GM04504 (cell line): ENCODE measurements at places on chromosomes 6 and 20.

- no peak for DNase-seq
Measured at GRCh38 chr20:51526106-51526470, 16.4 kb downstream of the NFATC2 start.

DNA sequence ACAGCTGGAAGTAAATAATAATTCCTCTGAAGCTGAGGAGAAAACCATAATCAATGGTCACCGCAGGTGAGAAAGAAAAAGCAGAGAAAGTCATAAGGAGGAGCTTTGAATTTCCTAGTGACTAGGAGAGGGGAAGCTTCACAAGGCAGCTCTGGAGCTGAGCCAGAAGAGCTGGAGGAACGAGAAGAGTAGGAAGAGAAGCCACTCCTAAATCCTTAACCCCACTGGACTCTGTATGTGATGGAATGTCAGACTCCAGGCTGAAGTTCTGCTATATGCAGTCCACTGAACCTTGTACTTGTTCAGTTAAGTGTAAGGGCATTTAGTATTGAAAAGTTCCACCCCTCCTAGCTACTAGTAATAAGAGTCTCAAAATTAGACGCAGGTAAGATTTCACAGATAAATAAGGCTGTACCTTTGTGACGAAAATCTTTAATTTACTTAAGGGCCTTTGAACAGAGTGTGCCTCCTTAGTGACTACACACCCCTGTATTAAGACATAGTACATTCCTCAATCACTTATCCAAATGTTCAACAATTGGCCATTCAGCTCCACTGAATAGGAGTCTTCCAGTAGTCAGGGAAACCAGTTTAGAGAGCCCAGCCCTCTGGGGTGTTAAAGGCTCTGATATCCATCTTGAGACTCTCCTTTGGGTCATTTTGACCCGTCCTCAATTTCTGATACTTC, 71.4 kb upstream of the UFL1 start:
- DNase-seq, result no peak

DNA sequence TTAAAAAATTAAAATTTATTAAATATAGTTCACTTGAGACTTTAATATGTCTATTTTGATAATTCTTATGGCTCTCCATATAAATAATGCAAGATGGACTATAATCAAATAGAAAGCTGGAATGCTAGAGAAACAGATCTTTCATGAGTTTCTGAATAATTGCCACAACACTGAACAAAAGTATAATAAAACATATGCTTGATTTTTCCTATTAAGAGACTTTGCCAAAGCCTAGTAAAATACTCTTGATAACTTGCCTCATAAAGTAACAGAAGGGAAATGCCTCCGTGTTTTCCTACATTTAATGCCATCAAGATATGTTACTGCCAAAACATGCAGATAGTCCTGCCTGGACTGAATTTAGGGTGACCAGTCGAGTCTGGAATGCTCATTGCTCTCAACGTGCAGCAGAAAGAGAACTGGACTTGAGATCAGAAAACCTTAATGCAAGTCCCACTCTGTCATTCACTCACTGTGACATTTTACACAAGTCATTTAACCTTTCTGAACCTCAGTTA, 153.2 kb downstream of the AIG1 start:
- no peak for DNase-seq

- DNase-seq, result no peak
Measured at GRCh38 chr6:52511163-52511562, 65.7 kb downstream of the TRAM2 start.

DNA sequence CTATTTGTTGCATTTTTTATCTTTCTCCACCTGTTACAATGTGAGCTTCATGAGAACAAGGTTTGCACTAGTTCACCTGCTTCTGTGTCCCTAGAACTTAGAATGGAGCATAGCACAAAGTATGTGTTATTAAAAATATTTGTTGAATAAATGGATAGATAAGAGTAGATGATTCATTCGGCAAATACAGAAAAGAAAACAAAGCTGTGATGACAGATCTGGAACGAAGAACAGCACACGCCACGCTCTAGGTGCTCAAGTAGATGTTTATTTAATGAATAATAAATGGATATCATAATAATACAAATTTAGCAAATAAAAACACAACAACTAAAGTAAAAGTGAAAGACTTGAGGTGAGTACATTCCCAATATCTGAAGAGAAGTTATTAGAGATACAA, 273.1 kb downstream of the HAO1 start:
- no peak for DNase-seq

DNA sequence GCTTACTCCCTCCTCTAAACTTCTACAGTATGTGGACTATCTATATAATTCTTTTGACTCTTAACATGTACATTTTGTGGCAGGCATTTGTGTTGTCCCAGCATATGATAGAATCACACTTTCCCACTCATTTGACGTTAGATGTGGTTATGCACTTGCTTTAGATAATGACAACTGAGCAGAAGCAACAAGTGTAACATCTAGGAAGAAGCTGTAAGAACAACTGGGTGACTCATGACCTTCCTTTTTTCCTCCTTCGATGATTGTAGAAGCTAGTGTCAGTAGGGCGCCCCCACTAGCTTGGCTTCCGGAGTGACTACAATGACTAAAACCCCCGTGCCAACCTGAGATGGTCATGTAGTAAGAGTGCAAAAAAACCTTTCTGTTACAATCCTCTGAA, 74.6 kb upstream of the CEP85L start:
- DNase-seq, result no peak

GRCh38 chr6:167420858-167421766, 96.2 kb downstream of the TTLL2 start:
- DNase-seq, result no peak

DNA sequence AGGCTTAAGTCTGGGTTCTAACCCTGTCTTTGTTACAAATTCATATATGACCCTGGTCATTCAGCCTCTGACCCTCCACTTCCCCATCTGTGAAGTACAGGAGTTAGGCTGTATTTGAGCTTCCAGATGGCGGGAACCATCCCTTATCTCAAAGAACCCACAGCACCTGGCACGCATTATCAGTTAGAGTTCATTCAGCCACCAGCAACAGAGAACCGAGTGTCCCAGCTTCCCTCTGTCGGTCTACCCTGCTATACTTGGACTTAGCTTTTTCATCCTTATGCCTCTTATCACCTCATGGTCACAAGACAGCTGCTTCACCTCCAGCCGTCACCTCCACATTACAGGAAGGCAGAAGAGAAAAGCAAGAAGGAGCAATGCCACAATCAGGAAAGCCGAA, 147.8 kb downstream of the EYA2 start:
- no peak for DNase-seq

- DNase-seq, result no peak
Measured at GRCh38 chr6:90952176-90952575, 365.3 kb upstream of the MAP3K7 start.

DNA sequence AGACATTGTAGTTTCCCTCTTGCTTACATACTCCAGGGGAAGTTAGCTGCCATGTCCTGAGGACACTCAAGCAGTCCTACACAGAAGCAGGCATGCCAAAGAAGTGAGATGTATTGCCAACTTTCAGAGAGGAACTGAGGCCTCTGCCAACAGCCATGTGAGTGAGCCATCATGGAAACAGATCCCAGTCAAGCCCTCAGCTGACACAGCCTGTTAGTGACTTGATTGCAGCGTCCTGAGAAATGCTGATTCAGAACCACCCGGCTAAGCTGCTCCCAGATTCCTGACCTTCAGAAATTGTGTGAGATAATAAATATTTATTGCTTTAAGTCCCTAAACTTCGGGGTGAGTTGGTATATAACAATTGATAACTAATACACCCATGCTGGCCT, 38.1 kb downstream of the GSTA2 start:
- DNase-seq, result no peak

DNA sequence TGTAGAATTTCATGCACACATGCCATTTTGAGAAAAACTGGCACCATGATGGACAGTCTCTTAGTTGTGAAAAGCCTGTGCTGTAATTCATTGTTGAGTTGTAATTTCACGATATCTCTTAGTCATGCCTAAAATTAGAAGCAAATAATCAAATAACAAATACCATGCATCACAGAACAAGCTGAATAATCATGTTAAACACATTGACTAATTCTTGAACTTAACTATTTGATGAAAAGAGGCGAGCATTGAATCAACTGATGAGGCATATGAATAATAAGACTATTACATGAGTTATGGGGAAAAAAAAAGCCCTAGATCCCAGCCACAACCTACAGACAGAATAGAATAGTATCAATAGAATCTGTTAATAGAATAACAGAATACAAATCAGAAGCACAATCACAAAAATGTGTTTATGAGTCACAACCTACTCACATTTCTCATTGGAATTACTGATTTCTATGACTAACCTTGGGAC, 14.2 kb upstream of the RNF217 start:
- no peak for DNase-seq

DNA sequence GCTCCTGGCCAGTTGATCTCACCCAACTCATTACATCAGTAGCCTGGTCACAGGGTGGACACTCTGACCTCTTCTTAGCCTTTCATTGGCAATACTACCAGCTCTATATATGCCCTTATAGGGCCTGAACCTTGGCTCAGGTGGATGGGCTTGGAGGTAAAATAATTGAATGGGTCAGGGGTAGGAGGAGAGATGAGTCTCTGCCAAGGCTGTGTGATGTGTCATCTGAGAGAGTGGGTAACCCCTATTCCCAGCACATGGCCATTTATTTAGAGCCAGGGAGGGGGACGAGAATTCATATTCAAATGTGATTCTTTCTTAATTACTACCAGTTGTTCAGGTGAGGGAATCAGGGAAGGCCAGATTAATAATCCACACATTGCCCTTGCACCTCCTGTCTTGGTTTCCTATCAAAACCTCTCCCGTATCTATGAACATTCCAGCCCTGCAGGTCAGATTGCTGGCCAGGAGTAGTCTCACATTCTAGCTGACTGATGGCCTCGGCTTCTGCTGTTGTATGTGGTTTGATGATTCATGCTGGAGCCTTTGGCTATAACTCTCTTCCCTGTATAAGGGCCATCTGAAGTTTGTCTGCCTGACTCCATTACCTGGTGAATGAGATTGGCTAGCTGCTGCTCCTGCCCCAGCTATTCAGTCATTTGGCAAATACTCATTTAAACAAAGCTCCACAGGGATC, 13.4 kb downstream of the C20orf173 start:
- peak; percentile 51 for DNase-seq

DNA sequence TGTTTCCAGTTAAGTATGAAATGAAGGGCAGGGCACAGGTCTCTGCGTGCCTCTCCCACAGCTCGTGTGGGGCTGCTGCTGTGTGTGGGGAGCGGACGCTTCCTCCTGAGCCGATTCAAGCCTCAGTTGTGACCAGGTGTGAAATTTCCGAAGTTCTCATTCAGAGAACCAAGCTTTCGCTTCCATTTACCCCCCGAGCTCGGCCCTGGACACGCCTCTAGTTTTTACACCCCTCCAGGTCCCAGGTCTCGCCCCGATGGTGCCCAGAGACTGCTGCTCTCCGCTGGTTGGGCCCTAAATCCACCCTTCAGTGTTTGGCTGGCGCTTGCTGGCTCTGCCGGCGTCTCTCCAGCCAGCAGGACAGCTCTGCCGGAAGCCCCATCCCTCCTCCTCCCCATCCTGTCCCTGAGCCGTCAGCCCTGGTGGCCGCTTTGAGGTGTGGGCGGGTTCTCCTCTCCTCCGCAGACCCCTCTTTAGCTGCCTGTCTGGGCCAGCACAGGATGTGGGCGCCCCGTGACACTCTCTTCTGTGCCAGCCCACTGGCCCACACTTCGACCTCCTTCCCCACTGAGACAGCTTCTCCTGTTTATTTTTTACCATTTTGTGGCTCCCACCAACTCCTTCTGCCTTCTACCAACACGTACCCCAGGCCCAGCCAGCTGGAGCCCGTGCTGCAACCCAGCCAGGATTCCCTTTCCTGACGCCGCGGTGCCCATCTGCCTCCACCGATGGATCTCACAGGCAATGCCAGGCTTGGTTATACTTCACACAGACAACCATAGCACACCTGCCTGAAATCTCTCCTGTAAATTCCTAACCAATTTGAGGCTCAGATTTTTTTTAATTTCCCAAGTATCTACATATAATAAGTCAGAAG, 142.8 kb downstream of the DLL1 start:
- DNase-seq, result no peak

- no peak for DNase-seq
Measured at GRCh38 chr6:33826537-33826936, 22.7 kb upstream of the MLN start.

GRCh38 chr6:89506716-89507617, 74.0 kb downstream of the ANKRD6 start:
- DNase-seq, result no peak

- DNase-seq, result no peak
Measured at GRCh38 chr6:2351090-2351489, 105.7 kb upstream of the GMDS start.

GRCh38 chr6:97586344-97586743, 303.3 kb upstream of the MMS22L start:
- peak; percentile 26 for DNase-seq

DNA sequence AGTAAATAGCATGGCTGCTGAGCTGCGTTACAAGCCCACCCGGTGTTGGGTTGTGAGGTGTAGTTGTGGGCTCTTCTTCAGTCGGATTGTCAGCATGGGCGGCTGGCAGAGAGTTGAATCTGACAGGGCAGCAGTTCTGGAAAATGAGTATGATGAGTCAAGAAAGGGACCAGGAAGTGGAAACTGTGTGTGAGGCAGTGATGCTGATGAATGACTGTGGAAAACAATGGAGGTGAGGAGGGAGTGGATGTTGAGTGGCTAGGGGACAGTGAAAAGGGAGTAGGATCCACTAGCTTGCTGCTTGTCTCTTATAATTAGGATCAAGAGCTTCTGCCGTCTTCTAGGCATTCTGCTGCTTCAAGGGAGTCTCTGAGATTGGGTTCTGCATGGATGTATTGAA, 154.3 kb downstream of the ESR1 start:
- DNase-seq, result no peak

DNA sequence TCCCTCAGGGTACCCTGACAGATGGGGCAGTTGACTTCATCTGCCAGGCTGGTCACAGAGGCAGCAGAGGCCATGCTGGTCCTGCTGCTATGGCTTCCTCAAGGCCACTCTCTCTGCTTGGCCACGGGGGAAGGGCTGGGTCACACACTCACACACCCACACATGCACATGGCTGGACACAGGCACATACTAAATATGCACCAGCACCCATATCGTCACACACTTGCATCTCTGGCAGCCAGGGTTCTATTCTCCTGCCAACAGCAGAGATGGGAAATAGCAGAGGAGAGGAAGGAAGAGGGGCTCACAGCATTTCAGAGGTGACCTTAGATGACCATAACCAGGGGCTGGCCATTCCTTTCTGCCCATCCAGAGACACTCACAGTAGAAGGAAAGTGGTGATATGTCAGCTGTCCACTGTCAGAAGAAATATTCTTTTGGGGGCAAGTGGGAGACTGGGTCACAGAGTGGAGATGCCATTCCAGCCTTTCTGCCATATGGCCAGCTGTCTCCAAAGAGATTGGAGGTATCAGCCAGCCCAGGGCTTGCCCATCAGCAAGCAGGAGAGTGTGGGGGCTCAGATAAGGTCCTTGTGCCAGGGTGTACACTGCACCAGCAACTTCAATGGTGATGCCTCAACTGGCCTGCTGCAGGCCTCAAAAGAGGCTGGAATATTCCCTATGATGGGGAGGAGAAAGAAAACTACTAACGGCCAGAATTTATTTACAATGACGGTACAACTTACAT, at the start of gene TRIM10:
Gene TRIM10, minus strand, starts transcription at position 427 of the 747 bp plus-strand sequence. Its CDS starts 353 bp downstream, at position 74.
- no peak for DNase-seq
